ENCODE measurements at places on chromosomes 3 and 15. TPM values are rescaled to one million over a fixed set of nuclear protein-coding genes. Genes with fewer than 3 reads are reported as not detected.
A peak's percentile ranks its signal among the peaks of the same experiment; 100 is the strongest.

DNA sequence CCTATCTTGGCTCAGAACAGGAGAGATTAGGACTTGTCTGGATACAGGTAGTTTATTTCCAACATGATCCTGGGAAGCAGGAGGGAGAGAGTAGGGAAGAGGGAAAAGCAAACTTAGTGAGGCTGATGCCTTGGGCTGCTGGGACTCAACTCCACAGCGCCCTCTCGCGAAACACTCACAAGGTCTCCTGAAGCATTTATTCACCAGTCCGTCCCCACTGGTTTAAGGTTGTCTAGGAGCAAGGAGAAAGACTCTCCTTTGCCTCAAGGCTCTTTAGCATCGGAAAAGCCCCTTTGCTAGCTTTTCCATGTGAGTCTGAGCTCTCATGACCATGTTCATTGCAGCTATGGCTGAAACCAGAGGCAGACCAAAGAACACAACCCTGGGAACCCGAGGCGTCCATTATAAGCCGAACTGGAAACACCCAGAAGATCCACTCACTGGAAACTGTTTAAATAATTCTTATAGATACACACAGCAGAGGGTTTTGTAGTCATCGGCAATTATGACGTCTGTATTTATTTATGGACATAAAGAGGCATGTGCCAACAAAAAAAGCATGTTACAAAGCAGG, 244.5 kb downstream of the CD47 start:
- peak; percentile 73 for DNase-seq

Gene MESP2
- total RNA-seq, result 2.9 TPM

- DNase-seq, result peak; percentile 33
Observed at GRCh38 chr3:196440696-196441095, 8.5 kb upstream of the UBXN7 start.

Gene CILP
- total RNA-seq, result 0.16 TPM

Gene PROS1
- 109 TPM for total RNA-seq
